ENCODE measurements at places on chromosomes 1 and 21.
A peak's percentile ranks its signal among the peaks of the same experiment; 100 is the strongest.

DNA sequence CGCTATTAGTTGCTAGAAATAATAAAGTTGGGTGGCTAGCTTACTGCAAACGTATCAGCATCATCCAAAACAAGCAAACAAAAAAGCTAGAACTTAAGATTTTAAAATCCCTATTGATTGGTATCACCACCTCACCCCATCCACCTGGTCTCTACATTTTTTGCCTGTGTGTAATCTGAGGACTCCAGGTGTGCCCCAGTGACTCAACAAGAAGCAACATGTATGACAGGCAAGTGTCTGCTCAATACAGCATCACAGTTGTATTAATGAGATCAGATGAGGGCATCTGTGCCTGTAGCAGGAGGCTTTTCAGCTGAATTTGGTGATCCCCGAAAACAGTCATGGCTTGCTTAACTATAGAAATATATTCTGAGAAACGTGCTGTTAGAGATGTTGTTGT lies 14.6 kb upstream of the PAPPA2 start:
- DNase-seq: no peak

GRCh38 chr1:175174309-175175102 lies 18.1 kb downstream of the KIAA0040 start:
- DNase-seq: no peak

- peak; percentile 38 for DNase-seq
Observed at GRCh38 chr1:235725434-235725833, 75.8 kb upstream of the GNG4 start.

GRCh38 chr1:197065559-197065958 lies 1.5 kb downstream of the F13B start:
- no peak for DNase-seq

GRCh38 chr1:20099533-20099932 lies 19.8 kb downstream of the PLA2G2D start:
- no peak for DNase-seq

GRCh38 chr1:155117610-155118009 lies 10.1 kb upstream of the EFNA1 start:
- DNase-seq: peak; percentile 7

- DNase-seq: no peak
Observed at GRCh38 chr1:12477936-12478611, 139.9 kb downstream of the DHRS3 start.

- no peak for DNase-seq
Observed at GRCh38 chr1:1347663-1348419, 1.4 kb downstream of the DVL1 start.

DNA sequence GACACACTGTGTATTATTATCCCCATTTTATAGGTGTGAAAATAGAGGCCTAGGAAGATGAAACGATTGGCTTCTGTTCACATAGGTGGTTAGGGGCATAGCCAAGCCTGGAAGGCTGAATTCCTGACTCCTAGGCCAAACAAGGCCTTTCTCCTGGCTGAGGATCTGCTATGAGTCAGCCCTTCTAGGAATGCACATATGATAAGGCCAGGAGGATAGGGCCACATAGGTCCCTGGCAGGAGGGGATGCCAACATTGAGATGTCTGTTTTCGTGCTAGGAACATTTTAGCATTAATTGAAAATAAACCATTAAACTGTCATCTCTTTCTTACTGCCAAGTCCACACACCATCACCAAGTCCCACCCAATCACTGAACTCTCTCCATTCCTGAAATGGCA lies 9.2 kb downstream of the CSMD2 start:
- no peak for DNase-seq

DNA sequence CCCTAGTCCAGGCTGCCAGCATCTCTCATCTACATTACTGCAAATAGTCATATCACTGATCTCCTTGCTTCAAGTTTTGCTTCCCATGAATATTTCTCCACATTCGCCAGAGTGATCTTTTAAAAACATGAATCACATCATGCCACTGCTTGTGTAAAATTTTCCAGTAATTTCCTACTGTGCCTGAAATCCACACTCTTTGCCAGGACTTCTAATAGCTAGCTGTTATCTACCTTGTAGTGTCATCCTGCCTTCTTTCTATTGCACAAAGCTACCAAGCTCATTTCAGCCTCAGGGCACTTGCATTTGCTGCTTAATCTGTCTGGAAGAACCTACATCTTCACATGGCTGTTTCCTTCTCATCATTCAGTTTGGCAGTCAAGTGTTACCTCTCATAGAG lies 33.9 kb upstream of the ZNF362 start:
- DNase-seq: no peak

GRCh38 chr1:67194209-67194863 lies 28.1 kb downstream of the IL23R start:
- no peak for DNase-seq

GRCh38 chr1:192003295-192004077 lies 154.8 kb upstream of the RGS18 start:
- no peak for DNase-seq

DNA sequence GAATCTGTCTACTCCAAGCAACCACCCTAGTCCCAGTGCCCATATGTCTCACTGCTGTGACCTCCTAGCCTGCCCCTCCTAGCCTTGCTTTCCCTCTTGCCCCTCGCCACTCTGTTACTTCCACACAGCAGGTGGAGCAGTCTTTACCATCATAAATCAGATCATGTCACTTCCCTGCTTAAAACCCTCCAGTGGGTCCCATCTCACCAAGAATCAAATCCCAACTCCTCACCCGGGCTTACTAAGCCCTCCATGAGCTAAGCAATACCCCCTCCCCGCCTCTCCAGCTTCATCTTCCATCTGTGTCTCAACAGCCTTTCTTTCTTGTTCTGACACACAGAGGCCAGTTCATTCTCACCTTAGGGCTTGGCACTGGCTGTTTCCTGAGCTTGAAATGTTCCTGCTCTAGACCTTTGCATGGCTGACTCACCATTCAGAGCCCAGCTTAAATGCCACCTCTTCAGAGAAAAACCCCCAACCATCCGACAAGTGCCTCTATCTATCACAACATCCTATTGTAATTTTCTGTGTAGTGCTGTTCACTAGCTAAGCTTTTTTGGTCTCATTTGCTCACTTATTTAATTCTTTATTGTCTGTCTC lies 22.3 kb downstream of the KNCN start:
- no peak for DNase-seq

DNA sequence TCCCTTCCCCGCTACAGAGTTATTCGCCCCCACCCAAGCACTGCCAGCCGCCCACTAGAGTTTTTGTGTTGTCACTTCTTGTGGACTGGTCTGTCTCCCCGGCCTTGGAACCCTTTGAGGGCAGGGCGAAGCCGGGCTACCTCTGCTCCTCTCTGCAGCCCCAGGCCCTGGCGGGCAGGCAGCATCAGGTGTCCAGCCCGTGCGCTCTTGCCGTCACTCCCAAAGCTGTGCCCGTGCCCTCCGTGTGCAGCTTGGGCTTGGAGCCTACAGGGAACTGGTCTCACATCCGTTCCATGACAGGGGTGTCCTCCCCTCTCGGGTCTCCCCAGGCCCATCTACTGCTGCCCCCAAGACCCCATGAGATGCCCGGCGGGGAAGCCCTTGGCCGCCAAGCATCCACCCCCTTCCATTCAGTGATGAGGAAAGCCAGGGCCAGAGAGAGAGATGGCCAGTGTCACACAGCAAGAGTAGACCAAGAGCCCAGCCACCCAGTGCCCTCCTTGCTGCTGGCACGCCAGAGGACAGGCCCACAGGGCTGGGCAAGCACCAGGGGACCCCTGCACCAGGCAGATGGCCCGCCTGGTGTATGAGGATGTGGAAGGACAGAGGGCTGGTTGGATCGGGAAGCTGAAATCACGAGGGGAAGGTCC lies 15.3 kb upstream of the LDLRAP1 start:
- DNase-seq: no peak

Measured in suppressor macrophage treated with lipopolysaccharide for 1 hour (primary cell).